ENCODE measurements at places on chromosomes 5 and 9.
A peak's percentile ranks its signal among the peaks of the same experiment; 100 is the strongest.

- DNase-seq = no peak
Observed at GRCh38 chr9:98652741-98653140, 56.0 kb downstream of the GABBR2 start.

- DNase-seq = no peak
Observed at GRCh38 chr5:40796487-40796889, 1.7 kb downstream of the PRKAA1 start.

DNA sequence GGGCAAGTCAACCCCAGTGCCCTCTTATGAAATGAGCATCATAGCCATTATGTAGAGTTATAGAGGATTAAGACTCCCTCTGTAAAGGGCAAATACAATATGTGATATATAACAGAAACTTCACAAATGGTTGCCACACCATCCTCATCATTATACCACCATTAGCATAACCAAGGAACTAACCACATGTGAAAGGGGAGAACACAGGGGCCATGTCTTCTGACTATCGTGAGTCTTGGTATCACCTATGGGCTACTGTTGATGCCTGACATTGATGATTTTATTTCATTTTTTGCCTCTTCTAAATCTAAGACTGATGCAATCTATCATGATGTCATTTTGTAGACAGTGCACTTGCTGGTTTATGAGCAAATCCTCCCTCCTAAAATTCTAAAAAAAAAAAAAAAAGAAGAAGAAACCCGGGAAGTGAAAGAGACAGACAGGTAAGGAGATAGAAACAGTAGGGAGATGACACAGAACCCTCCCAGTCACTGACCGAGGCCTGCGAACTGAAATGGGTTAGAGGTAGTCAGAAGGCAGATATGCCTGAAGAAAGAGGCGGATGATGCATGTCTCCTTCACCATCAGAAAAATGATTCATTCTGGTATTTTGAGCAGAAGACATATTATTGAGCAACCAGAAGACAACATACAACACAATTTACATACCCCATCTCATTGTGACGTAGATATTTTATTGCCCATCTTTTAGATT lies 266.0 kb downstream of the DMAC1 start:
- DNase-seq = no peak

DNA sequence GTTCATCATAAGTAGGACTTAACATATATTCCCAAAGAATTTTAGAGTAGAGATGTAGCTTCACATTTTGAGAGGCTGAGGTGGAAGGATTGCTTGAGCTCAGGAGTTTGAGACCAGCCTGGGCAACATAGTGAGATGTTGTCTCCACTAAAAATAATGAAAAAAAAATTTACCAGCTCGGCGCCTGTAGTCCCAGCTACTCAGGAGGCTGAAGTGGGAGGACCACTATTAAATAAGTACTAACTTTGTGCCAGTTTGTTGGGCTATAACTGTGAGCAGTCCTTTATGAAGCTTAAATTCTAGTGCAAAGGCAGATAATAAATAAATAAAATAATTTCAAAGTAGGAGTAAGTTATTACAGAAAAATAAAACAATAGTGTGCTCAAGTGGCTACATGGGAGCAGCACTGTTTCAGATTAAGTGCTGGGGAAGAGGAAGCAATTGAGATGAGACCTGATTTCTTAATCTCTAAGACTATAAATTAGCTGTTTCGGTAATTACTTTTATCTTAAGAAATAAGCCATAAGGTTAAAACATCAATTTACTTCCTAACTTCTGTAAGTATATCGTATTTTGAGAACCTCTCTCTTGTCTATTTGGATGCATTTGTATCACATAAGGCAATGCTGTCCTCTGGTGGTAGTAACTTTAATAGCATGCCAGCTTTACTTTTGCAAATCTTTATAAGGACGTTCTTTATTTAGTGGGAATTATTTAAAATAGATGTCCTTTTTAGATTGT lies 98.9 kb downstream of the CSNK1G3 start:
- no peak for DNase-seq

DNA sequence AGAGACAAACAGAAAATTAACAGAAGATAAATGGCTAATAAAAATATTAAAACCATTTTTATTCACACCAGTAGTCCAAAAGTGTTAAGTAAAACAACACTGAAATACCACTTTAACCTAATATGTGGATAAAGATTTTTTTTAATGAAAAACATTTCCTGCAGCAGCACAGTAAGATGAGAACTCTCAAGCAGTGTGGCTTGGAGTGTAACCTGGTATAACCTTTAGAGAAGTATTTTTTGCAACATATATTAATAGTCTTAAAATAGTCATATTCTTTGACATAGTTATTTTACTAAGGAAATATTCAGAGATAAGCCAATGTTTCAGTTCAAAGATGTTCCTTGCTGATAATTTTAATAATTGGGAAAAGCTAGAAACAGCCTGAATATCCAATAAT lies 644.4 kb downstream of the PDE4D start:
- no peak for DNase-seq

- peak; percentile 88 for DNase-seq
Observed at GRCh38 chr5:56301069-56301468, 67.9 kb upstream of the ANKRD55 start.

GRCh38 chr9:130128251-130128650 lies 44.0 kb upstream of the NCS1 start:
- no peak for DNase-seq

DNA sequence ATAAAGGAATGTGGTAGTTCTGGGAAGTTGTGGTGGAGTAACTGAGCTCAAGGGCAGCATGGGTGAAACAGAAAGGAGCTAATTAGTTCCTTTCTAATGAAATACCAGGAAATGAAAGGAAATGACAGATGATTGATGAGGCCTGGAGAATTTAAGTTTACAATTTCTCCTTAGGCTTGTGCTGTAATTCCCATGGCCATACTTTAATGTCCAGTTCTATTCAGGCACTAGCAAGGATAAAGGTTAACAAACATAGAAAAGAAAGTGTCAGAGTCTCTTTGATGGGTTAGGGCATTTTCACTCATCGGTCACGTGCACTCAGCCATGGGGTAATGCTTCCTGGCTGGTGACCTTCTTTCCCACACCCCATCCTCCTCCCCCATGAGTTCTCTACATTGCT lies 70.3 kb downstream of the CTSL start:
- no peak for DNase-seq

DNA sequence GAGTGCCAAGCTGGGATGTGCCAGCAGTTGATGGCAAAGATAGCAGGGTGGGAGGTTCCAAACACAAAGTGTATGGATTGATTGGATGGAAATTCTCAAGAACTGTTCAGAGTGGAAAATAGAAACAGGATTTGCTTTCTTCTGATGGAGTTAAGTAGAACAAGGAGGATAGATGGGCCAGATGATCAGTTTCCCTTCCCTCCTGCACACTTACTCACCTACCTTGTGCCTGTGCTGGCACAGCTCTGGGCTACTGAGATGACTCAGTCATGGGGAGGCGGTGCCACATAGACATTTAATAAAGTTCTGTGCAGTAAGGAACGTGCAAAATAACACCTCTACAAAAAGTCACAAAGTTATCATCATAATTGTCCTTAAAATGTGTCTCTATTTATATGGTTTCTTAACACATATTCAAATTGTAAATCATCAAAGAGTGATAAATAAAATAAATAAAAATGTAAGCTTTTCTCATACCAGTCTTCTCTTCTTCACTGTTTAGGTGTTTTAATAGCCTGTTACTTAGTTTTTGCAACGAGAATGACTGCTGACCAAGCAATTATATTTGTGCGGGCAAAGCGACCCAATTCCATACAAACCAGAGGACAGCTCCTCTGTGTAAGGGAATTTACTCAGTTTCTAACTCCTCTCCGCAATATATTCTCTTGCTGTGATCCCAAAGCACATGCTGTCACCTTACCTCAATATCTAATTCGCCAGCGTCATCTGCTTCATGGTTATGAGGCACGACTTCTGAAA lies 12.7 kb downstream of the PTPDC1 start:
- DNase-seq = peak; percentile 70

DNA sequence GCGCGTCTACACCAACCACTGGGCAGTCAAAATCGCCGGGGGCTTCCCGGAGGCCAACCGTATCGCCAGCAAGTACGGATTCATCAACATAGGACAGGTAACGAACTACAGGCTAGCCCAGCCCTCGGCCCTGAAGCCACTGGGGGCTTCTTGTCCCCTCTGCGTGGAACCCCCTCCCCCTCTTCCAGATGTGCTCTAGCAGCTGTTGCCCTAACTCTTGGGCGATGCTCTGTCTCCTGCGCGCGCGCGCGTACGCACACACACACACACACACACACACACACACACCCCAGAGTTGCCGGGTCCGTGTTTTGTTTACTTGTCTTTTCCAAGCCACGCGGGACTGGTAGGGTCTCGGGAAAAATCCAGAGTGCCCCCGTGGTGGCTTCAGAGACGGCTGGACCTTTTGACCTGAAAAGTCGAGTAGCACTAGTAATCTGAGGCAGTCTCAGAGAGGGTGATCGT lies 836 bp downstream of the PCSK5 start:
- no peak for DNase-seq

DNA sequence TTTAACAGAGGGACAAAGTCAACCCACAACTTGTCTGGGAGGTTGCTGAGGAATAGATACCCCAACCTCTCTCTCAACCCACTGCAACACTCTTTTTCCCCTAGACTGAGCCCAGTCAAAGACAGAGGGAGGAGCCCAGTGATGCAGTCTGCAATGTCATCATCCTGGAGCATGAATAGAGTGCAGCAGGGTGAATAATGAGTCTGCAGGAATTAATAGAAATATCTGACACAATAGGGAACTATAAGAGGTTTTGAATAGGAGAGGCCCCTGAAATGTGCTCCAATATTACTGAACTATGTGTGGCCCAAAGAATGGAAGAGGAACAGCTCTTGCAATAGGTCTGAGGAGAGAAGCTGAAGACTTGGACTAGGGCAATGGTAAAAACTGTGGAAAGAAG lies 59.1 kb downstream of the PDCD1LG2 start:
- no peak for DNase-seq

GRCh38 chr5:167816864-167817263 lies 474.6 kb upstream of the WWC1 start:
- DNase-seq = no peak

- peak; percentile 69 for DNase-seq
Observed at GRCh38 chr5:138032028-138032571, 779 bp downstream of the FAM13B start.

- DNase-seq = no peak
Observed at GRCh38 chr5:71948206-71948605, 159.1 kb upstream of the MAP1B start.

DNA sequence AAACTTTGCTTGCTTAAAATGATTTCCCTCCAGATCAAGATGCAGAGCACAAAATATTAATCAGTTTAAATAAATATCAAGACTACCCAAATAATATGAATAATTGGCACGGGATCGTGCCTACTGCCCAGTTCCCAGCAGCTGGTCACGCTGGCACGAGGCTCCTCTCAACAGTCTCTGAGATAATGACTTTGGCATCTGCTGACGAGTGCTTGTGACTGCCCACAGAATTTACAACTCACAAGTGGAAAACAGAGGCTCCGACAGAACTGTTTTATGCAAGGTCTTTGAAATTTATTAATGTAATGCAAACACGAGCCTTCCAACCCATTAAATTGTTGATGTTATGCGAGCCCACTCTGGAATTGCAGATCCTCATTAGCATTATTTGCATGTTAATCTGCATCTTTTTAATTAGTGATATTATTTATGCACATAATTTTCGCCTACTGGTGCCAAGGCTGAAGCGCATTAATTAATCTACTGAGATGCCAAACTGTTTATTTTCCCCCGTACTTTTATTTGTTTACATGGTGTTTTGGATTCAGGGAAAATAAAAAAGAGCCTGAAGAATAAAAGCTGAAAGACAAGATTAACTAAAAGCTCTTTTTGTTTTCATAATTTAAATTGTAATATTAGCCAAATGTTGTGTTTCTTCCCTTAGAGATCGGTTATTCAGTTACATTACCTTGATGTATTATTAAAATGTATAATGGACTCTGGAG lies 369.3 kb upstream of the IRX1 start:
- DNase-seq = no peak

DNA sequence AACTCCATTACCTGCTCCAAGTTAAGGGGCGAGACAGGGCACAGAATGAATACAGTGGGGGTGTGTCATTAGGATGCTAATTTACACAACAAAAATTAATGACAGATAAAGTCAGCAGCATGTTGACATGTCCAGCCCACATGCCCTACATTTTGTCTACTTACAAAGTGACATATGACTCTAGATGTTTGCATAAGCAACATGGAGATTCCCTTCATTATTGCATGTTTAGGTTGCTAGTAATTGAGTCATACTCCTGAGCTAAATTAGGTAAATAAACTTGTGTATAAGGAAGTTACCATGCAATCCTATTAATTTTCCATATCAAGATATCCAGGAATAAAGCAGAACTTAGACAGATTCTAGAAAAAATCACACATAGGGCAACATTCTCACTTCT lies 232.2 kb downstream of the PDE4D start:
- no peak for DNase-seq

- DNase-seq = no peak
Observed at GRCh38 chr9:27629425-27629824, 56.1 kb upstream of the C9orf72 start.

DNA sequence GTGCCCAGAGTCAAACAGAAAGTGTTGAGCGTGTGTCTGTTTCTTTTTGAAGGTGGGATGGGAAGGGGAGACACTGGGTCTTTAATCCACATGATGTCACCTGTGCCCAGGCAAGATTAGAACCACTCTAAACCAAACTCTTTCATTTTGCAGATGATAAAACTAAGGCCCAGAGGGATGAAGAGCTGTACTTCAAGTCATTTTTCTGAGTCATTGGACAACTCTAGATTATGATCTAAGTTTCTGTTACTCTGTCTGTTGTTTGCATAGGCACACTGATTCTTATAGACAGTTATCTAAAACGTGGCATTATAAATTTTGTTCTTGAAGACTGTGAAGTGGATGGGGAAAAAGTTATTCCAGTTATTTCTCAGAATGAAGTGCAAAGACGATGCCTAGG lies 48.8 kb downstream of the MAST4 start:
- DNase-seq = no peak

GRCh38 chr9:73141282-73141681 lies 10.4 kb upstream of the ANXA1 start:
- no peak for DNase-seq

DNA sequence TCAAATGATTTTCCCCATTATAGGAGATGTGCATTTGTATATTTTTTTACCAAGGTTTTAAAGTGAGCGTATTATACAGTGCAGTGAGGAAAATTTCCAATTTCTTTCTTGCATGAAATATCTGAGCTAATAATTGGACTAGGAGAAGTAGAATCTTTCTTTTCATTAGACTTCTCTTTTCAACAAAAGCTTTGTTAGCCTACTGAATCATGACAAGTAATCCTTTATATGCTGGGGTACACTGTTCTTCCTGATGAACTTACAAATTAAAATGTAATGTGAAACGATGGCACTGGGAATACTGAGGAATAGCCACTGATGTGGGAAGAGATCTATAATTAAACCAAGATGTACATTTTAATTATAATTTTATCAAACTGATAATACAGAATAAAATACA lies 829.6 kb downstream of the PTPRD start:
- DNase-seq = no peak

Data from RWPE2 (cell line).